ENCODE measurements at places on chromosomes 13 and 19. TPM values are rescaled to one million over a fixed set of nuclear protein-coding genes. Genes with fewer than 3 reads are reported as not detected.

BIVM gene
- 19.2 TPM for total RNA-seq

SLITRK5 gene
- total RNA-seq, result 4.9 TPM

TEX101 gene
- not detected for total RNA-seq

CDADC1 gene
- 2.9 TPM for total RNA-seq

SIGLECL1 gene
- total RNA-seq, result not detected

PNMA8A gene
- total RNA-seq, result 3.7 TPM

CGB2 gene
- 0.34 TPM for total RNA-seq

ITGBL1 gene
- total RNA-seq, result 24.9 TPM

TTC9B gene
- not detected for total RNA-seq

RXFP2 gene
- not detected for total RNA-seq

PLPP2 gene
- 18.6 TPM for total RNA-seq

RNF17 gene
- 0.50 TPM for total RNA-seq

IFNL1 gene
- total RNA-seq, result not detected

ERICH4 gene
- not detected for total RNA-seq

IZUMO2 gene
- total RNA-seq, result not detected

SYNGR4 gene
- total RNA-seq, result not detected

PABPC3 gene
- total RNA-seq, result under 0.01 TPM

NUFIP1 gene
- total RNA-seq, result 3.9 TPM

KLK15 gene
- not detected for total RNA-seq

GIPC3 gene
- 0.17 TPM for total RNA-seq

CD33 gene
- not detected for total RNA-seq

FPR3 gene
- not detected for total RNA-seq

MBNL2 gene
- 39.0 TPM for total RNA-seq

LACC1 gene
- total RNA-seq, result 4.2 TPM

B3GNT8 gene
- 3.5 TPM for total RNA-seq

UPF1 gene
- 42.7 TPM for total RNA-seq

ERF gene
- 47.0 TPM for total RNA-seq

SMIM44 gene
- not detected for total RNA-seq

TMEM255B gene
- total RNA-seq, result 2.1 TPM

PEG3 gene
- total RNA-seq, result 0.84 TPM

PTGIR gene
- total RNA-seq, result 7.6 TPM

CEACAM6 gene
- total RNA-seq, result not detected

MYO1F gene
- total RNA-seq, result 0.15 TPM

DAND5 gene
- not detected for total RNA-seq

NLRP5 gene
- not detected for total RNA-seq

WDR87 gene
- total RNA-seq, result not detected

PRX gene
- 1.6 TPM for total RNA-seq

OR7D2 gene
- not detected for total RNA-seq

TICAM1 gene
- total RNA-seq, result 2.7 TPM

DDX49 gene
- total RNA-seq, result 77.8 TPM

FOXA3 gene
- under 0.01 TPM for total RNA-seq

PODNL1 gene
- total RNA-seq, result 1.7 TPM

TMIGD2 gene
- not detected for total RNA-seq

ZNF730 gene
- 7.1 TPM for total RNA-seq

ATP4B gene
- total RNA-seq, result not detected

NLRP7 gene
- not detected for total RNA-seq

ADPRHL1 gene
- total RNA-seq, result 1.0 TPM

FFAR3 gene
- total RNA-seq, result not detected

MAP2K2 gene
- 158 TPM for total RNA-seq

SLC1A6 gene
- total RNA-seq, result not detected

SBNO2 gene
- total RNA-seq, result 35.2 TPM

SMAD9 gene
- total RNA-seq, result 2.1 TPM

SMIM24 gene
- total RNA-seq, result not detected

FCAR gene
- total RNA-seq, result not detected

SSC5D gene
- total RNA-seq, result 1.7 TPM

KIR2DL3 gene
- not detected for total RNA-seq

TRPC4 gene
- total RNA-seq, result 0.50 TPM

All from bronchus fibroblast of lung (primary cell).